ENCODE measurements at places on chromosomes 1 and 21.

GRCh38 chr1:76802094-76802493 is 65.2 kb upstream of the ST6GALNAC5 start:
- no peak for DNase-seq

DNA sequence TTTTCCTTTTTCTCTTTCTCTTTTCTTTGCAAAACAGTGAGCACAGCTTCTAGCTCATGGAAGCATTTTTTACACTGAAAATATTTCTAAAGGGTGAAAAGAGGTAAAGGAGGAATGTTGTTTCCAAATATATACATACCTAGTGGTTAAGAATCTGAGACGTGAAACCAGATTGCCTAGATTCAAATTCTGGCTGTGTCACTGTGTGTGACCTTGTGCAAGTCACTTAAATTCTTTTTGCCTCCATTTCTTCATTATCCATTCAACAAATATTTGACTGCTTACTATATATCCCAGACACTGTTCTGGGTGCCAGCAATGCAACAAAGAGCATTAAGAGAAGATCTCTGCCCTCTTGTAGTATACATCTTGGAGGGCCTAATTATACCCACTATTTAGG is 53.3 kb downstream of the ZFYVE9 start:
- no peak for DNase-seq

DNA sequence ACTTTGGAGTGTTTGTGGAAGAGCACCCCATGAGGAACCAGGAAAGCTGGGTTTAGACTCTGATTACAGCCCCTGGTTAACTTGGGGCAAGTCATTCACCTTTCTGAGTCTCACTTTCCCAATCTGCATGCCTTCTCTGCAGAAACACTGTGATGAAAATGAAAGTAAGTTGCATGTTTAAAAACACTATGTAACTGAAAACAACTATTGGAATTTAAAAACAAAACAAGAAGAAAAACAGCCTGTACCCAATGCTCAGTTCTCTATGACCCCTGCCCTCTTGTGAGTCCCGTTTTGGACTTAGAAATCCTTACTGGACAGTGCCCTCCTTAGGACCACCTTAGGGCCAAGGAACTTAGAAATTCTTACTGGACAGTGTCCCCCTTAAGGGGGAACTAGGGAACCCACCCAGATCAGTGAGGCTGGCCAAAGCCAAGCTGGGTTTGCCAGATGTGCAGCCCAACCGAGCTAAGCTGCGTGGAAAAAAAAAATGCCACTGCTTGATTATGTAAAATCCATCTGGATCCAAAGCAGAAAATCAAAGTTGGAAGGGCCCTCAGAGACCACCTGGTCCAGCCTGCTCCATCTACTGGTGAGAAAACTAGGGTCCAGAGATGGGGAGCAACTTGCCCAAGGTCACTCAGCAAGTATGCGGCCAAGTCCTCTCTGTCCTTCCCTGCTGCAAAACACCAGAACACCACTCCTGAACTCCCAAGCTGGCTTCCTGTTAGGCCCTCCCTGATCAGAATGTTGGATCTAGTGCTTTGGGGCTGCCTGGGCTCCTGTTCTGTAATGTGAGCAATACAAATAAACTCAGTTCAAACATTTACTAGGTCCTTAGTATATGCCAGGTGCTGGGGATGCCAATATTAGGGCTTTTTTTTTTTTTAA is 77.7 kb downstream of the MRPL37 start:
- DNase-seq, result no peak

DNA sequence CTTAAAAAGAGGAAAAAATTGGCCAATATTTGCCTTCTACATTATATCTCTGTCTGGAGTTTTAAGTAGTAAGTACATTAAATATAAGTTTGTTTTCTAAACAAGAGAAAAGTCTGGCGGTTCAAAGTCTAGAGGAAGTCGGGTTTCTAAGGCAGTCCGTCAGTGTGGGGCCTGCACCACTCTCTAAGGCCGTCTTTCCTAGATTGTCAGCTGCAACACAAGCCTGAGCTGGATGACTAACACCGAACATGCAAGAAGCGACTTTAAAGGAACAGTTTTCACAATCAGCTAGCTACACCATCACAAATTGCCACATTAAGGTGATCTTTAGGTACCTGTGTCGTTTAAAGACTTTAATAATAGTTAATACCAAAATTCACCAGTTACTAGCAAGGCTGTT is 19.6 kb downstream of the CCSAP start:
- DNase-seq, result no peak

DNA sequence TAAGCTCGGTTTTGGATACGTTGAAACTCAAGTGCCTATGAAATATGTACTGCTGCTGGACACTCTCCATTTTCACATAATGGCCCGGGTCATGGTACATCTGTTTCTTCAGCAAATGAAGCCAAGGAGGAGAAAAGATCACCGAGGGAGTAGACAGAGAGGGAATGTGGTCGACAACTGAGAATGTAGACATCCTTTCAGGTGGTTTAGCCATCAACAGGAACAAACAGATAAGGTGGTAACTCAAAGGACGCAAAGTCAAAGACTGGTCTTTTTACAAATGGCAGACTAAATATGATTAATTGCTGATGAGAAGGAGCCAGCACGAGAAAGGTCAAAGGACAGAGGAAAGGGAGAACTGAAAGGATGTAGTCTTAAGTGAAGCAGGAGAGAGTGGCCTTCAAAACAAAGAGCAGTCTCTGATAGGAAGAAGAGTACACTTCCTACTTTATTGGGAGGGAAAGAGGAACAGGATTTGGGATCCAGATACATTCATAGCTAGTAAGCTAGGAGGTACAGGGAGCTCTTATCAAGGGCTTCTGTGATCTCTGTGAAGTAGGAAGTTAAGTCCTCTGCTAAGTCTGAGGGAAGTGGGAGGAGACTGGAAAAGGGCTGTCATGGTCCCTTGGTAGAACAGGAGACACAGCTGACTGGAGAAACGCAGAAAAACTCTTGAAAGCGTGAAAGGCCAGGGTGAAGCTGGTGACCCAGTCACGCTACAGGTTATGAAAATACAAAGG is 28.3 kb downstream of the NUP133 start:
- DNase-seq, result no peak

DNA sequence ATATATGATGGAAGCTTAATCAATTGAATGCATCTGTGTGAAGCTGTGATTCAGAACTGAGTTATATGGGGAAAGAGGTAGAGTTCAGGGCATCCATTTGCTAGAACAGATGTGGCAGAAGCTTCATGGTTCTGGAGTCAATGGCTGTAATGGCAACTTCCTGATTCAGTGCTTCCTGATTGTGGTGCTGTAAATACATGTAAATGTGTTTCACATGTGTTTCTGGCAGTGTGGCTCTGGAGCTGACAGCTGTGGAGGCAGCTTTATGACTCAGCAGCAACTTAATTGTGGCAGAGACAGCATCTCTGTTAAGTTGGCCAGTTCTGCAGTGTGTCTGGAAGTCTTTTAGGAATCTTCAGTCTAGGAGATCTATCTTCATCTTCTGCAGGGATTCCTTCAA is 226.6 kb upstream of the ZRANB2 start:
- peak; percentile 73 for DNase-seq

GRCh38 chr1:12087797-12088314 is 24.8 kb downstream of the TNFRSF8 start:
- no peak for DNase-seq

DNA sequence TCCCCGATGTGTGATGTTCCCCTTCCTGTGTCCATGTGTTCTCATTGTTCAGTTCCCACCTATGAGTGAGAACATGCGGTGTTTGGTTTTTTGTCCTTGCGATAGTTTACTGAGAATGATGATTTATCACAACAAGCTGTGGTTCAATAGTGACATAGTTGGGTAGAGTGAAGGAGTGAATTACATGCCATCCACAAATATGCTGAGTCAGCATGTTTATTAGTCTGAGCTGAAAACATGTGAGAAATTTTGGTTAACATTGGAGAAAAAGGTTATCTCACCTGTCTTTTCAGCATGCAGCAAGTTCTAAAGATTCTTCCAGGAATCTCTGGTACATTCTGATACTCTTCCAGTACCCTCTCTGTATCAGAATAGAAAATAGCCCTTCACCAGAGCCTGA is 19.0 kb downstream of the OR2L3 start:
- no peak for DNase-seq

DNA sequence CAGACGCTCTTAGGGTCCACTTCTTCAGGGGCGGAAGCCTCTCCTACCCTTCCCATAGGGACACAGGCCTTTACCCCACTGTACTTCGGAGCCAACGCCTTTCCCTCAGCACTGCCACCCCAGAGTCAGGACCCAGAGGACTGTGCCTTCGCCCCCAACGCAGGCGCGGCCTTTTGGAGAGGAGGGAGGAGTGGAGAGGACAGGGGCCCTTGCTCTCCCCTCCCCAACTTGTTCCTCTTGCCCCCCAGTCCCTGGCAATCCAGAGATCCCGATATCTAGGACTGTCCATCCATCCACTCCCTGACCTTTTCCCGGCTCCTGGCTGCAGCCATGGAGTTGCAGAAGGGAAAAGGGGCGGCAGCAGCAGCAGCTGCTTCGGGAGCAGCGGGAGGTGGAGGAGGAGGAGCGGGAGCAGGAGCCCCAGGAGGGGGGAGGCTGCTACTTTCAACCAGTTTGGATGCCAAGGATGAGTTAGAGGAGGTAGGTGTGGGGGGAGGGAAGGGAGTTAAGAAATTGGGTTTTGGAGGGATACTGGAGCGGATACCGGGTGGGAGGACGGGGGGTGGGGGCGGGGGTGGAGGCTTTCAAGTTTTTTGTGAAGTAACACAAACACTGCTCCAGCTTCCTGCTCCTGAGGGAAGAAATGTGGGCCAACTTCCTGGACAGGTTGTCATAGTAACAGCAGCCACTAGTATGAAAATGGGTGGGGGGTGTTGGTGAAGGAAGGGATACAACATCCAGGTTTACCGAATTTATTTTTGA is 636 bp downstream of the INTS3 start:
- DNase-seq, result peak; percentile 23

GRCh38 chr1:41242342-41243078 is 404 bp upstream of the SCMH1 start:
- DNase-seq, result no peak

GRCh38 chr1:102107441-102107840 is 110.7 kb upstream of the OLFM3 start:
- DNase-seq, result no peak

GRCh38 chr1:208885650-208886049 is 641.5 kb upstream of the PLXNA2 start:
- DNase-seq, result no peak

GRCh38 chr1:199743227-199743626 is 284.3 kb upstream of the NR5A2 start:
- no peak for DNase-seq

DNA sequence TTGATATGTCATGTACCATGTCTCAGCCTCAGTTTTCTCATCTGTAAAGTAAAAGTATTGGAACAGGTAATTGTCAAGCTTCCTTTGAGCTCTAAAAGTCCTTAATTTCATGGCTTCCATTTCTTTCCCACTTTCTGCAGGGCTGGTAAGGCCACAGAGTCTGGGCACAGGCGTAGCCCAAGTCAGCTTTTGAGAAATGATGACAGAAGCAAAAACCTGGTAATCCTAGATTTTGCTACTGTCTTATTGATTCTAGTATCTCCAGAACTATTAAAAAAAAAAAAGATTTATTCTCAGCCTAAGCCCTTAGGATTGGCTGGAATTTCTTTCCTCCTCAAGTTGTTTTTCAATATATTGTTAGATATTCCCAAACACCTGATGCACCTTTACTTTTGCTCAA is 31.3 kb downstream of the PLXNA2 start:
- no peak for DNase-seq

GRCh38 chr1:10063878-10064277 is 31.1 kb downstream of the UBE4B start:
- DNase-seq, result no peak

DNA sequence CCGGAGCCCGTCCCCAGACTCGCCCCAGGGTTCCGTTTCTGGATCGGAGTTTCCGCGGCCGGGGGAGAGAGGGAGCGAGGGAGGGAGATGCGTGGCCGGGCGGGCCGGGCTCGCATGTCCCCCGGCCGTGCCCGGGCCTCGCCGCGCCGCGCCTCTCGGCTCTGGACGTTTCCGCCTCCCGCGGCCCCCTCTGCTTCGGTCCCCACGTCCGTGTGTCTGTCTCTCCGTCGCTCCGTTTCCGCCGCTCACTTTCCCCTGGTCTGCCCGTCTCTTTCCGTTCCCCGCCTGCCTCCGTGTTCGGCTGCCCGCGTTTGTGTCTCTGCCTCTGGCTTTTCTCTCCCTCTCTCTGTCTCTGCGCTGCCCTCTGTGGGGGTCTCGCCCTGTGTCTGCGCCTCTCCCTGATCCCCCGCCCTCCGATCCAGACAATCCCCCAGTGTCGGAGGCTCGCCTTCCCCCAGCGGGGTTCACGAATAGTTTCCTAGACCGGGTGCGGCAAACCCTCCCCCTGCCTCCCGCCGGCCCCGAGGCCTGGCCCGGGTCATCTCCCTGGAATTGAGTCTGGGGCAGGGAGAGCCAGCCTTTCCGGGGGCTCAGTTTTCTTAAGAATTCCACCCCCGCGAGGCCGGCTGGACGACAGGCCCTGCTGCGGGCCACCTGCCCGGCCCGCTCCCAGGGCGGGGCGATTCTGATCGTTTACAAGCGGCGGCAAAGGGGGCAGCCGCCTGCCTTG is 735 bp downstream of the NBL1 start:
- DNase-seq, result no peak

DNA sequence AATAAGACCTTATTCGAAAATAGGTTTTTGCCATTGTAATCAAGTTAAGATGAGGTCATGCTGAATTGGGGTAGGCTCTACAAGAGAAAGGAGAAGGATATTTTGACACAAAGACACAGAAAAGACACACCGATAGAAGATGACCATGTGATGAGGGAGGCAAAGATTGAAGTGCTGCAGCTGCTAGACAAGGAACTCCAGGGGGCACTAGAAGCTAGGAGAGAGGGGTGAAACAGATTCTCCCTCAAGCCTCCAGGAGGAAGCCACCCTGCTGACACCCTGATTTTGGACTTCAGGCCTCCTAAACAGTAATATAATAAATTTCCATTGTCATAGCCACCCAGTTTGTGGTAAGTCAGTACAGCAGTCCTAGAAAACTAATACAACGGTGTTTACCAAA is 506.8 kb upstream of the CAMK1G start:
- DNase-seq, result no peak

GRCh38 chr1:27993241-27993640 is 33.5 kb downstream of the XKR8 start:
- no peak for DNase-seq

DNA sequence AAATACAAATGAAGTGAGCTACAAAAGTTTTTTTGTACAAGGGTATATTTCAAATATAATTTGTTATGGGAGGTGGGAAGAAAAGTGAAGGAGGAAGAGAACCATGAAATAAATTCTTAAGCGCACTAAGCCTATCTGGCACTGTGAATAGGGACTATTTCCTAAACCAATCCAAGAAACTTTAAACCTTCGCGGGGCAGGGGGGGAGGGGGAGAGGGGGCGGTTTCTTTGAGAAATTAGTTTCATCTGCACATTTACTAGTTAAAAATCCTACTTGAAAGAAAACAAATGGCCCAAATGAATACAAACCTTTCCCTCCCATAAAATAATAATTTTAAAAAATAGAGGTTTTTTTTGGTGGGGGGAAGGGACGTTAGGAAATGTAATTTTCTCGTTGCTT is 364 bp downstream of the GOLPH3L start:
- DNase-seq, result no peak

- peak; percentile 85 for DNase-seq
These were observed 15.8 kb upstream of the RIPPLY3 start for GRCh38 chr21:36990508-36991205.

- DNase-seq, result no peak
These were observed 2.5 kb downstream of the BACE2 start for GRCh38 chr21:41170442-41170841.
